ENCODE measurements at places on chromosomes 2 and 18.

DNA sequence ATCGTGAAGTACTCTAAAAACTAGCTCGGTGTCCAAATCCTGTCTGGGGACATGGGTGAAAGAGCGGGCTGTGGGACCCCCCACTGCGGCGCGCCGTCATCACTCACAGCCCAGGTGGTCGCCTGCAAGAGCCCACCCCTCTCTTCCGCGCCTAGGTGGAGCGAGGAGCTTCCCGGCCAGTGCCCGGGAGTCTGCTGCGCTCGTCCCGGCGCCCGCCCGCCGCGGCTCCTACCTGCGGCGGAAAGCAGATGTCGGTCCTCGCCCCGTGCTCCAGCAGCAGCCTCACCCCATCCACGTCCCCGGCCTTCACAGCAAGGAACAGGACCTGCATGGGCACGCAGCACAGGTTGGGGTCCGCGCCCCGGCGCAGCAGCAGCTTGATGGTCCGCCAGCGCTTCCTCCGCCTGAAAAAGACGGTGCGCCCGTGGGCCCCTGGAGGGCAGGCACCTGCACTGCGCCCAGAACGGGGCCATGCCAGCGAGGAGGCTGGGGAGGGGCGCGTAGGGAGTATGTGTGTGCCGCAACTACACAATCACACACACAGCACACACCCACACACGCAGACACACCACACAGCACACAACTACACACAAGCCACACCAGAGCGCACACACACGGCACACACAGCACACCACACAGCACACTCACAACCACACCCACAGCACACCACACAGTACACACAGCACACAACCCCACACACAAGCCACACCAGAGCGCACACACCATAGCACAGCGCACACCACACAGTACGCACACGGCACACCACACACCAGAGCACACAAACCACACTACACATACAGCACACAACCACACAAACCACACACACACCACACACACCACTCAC is 37.4 kb downstream of the ANKMY1 start:
- DNase-seq = no peak

DNA sequence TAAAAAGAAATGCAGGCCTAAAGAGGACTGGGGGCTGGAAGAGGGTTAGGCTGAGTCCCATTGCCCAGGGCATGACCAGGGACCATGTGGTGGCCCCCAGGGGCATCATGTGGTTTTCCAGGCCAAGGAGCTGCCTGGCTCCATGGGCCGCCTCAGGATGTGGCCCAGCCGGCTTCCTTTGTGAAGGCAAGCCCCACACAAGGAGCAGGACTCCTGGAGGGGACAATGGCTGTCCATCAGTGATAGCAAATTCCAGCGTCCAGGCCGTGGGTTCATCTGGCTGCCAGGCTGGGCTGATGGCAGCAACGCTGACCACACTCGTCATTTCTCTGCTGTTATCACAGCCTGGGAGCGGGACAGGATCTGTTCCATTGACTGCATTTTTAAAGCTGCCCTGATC is 82.5 kb downstream of the GBX2 start:
- no peak for DNase-seq

DNA sequence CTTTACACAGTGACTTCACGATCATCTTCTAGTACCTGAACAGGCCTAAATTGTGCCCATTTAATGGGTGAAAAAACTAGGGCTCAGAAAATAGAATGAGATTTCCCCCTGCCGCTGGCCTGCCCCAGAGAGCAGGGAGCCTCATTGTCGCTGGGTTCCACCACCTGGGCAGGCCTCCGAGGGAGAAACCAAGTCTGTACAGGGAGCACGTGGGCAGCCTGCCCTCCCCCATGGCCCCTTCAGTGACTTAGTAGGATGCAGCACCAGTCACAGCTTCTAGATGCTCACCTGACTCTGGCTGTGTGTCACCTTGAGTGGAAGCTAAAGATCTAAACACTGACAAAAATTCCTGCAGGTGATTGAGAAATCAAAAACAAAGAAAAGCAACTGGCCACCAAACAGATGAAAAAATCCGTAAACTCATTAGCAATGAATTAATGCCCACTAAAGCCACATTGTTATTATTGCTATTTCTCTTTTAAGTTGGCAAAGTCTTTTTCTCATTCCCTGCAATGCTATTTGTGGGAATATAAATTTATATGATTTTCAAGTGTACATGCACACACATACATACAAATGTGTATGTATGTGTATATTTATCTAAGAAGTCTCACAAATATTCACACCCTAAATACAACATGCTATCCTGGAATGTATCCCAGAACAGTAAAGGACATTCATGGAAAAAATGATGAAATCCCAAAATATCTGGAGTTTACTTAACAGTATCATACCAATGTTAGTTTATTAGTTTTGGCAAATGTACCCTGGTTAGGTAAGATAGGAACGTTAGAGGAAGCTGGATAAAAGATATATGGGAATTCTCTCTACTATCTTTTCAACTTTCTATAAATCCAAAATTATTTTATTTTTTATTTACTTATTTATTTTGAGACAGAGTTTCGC is 18.7 kb upstream of the ASPRV1 start:
- peak; percentile 27 for DNase-seq

- no peak for DNase-seq
Observed at GRCh38 chr2:55252832-55253231, 16.2 kb downstream of the MTIF2 start.

DNA sequence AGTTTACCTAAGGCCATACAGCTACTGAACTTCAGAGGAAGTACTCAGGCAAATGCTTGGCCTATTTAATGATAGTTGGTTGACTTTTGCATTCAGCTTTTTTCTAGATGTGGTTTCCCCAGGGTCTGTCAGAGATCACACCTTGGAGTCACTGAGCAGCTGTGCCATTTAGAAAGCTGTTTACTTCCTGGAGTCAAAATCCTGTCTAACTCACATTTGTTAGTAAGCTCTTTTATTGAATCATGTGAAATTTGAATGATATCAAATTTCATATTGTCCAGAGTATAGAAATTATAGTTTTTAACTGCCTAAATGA is 7.6 kb upstream of the TRIB2 start:
- DNase-seq = no peak

GRCh38 chr2:17084877-17085276 is 419.2 kb upstream of the CYRIA start:
- peak; percentile 23 for DNase-seq

DNA sequence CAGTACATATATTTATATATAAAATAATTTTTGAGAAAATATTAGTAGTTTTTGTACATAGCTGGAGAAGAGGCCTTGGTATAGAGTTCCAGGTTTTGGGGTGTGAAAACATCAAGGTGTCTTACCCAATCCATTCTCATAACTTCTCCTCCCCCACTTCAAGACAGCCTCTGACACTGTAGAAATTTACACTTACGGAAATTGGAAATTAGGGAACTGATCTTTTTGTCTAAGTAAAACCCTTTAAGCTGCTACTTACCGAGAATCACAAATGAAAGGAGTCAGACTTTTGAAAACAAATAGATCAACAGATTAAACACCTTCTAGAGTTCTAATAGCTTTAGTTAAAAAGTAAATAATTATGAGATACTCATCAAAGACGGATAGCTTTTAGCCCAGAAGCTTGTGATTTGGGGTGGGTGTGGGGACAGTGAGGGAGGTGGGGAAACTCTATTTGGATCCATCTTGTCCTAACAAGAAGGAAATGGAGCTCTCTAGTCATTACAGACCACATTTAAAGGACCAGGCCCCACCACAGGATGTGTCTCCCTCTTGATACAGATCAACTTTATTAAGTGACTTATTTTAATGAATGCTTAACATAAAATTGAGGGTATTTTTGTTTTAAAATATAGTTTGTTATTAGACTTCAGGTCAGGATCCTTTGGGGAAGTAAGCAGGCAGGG is 11.1 kb upstream of the FBXO11 start:
- no peak for DNase-seq

- DNase-seq = no peak
Observed at GRCh38 chr2:111936881-111937280, 38.5 kb downstream of the MERTK start.

DNA sequence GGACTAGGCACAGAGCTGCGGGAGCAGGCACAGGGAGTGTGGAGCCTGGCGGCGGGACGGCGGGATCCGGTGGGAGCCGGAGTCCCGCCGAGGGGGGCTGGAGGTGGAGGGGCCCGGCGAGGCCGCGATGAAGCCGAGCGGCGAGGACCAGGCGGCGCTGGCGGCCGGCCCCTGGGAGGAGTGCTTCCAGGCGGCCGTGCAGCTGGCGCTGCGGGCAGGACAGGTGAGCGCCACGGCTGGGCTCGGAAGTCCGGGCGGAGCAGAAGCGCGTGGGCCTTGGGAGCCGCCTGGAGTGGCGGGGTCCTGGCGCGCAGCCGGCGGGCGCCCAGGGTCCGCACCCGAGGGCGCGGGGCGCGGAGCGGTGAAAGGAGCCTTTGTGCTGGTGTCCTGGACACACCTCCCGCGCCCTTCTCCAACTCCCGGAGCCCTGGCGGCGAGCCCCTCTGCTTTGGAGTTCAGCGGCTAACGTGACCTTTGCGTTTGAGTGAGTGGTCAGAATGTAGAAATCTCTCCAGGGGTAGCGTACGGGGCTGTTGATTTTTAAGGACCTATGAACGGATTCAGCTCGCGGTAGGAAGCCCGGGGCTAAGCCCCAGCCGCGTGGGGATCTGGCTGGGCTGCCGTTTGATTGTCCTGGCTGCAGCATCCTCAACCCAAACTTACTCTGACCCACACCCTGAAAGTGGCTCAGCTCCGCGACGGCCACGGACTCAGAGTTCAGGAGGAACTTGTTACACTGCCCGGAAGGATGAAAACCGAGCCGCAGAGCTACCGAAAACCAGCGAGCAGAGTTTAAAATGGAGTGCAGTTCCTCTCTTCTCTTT is 448 bp downstream of the IMPA2 start:
- DNase-seq = no peak

Measured in fibroblast of skin of left quadriceps (primary cell).